ENCODE measurements at places on chromosomes 12 and 14. TPM values are rescaled to one million over a fixed set of nuclear protein-coding genes. Genes with fewer than 3 reads are reported as not detected.

DNA sequence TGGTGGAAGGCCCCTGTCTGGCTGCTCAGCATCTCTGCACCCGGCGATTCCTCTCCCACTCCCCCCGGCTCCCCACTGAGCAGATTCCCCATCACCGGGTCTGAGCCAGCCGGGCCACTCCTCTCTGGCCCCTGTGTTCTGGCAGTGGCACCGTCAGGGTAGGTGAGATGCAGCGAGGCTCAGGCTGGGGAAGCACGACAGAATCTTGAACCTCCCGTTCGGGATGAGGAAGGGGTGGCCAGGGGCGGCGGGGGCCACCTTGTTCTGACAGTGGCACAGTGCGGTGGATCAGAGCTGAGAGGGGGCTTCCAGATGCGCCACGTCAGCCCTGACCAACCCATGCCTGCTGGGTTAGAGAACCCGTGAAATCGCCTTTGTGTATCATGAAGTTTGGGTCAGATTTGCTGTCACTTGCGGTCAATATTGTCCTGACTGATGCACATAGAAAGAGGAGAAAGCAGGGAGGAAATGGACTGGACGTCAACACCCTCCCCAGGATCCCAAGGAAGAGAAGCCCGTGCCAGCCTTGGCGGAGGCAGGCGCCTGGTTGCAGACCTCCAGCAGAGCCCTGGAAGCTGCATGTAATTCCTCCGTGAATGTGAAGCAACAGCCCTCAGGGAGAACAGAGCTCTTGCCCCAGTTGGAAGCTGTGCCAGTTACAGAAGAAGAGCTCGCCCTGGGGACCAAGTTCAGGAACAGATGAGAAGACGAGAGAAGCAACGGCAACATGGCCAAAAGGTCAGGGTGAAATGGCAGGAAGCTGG is 137.1 kb upstream of the SFSWAP start:
- DNase-seq: no peak

GRCh38 chr12:110330544-110330943 is 49.5 kb downstream of the ATP2A2 start:
- DNase-seq: no peak

DNA sequence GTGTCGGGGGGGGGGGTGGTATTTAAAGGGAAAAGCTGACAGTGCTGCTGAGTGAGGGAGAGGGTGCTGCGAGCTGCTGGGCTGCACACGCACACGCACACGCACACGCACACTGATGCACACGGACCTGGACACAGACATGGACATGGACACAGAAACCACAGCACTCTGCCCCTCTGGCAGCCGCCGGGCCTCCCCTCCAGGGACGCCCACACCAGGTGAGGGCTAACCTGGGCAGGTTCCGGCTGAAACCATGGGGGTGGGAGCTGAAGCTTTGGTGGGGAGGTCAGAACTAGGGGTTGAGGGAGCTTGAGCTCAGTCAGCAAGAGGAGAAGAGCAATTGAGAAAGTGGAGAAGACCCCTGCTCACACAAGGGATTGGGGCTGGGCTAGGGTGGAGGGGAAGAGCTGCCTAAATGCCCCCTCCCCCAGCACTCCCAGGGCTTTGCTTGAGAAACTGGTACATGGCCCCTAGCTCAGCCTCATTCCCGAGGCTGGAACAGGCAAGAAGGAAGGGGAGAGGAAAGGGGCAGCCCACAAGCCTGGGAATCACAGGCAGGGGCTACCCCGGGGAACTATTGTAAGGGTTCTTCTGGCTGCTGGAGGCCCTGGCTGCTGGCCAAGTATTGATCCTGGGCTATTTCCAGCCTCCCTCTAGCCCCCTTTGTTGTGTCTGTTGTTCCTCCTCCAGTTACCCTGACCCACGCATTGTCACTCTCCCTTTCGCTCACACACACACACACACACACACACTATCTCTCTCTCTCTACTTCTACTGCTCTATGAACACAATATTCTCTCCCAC is at the start of gene REM2:
TSS of gene REM2 (plus strand) at position 50 of the 804 bp plus-strand sequence. CDS start at position 116, 66 bp downstream.
- no peak for DNase-seq

- DNase-seq: no peak
These were observed 15.4 kb downstream of the MON2 start for GRCh38 chr12:62481843-62482540.

DNA sequence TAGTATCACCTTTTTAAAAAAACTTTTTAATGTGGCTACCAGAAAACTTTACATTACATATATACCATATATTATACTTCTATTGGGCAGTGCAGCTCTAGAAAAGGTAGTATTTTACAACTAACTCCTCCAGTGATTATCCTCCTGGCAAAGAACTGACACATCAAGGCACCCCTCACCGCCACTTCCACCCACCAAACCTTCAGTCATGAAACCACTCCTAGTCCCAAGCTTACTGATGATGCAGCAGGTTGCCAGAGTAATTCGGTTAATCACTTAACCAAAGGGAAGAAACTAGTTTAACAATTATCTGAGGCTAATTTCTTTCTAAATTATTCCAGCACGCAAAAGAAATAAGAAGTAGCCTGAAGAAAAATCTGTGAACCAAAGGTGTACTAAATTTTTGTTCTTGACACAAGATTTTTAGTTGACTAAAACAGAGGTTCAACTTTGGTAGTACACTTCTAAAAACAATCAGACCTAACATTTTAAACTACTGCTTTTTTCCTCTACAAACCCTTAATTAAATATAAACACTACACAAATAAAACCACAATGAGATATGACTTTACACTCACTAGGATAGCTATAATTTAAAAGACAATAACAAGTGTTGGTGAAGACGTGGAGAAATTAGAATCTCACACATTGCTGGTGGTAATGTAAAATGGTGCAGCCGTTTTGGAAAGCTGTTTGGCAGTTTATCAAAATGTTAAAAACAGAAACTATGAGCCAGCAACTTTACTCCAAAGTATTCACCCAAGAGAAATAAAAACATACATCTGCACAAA is 16.7 kb downstream of the SPPL3 start:
- DNase-seq: no peak

DNA sequence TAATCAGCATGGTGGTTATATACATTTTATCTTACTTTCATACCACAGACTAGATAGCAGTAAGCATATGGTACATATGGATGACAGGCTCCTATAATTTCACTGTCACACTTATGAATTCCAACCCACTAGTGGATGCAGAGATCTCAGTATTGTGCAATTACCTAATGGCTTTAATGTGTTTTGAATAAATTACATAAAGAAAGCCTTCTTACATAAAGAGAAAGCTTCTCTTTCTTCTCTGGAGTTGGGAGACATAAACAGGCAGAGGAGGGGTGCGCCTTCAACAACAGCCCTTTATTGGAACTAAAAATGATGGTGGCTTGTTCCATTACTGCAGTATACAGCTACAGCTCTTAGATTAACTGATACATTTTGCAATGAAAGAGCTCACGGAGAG is 52.6 kb downstream of the SAV1 start:
- DNase-seq: no peak

DNA sequence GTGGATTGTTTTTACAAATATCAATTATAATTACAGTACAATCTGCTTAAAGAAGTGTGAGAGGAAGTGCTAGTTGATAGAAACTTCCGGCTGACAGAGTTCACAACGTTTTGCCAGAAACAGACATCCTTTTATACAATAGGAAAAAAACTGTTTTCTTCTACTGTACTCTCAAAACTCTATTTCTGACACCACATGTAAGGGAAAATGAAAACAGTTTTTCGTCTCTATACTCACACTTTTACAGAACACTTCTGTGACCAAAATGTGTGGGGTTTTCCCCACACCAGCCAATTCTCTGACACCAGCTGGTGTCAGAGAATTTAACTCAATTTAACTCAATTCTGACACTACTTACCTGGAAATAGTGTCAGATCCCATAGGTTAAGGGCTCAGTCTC is 24.2 kb upstream of the HIF1A start:
- DNase-seq: no peak

The BCL2L14 gene
- total RNA-seq: not detected

The PTPRQ gene
- 4.0 TPM for total RNA-seq

The SOAT2 gene
- total RNA-seq: not detected

The ANKRD33 gene
- total RNA-seq: not detected

The COX6A1 gene
- total RNA-seq: 359 TPM

All from MG63 (cell line).